Left ventricle myocardium superior (tissue), 1 donor: ENCODE measurements at places on chromosomes 11 and 22.
A peak's percentile ranks its signal among the peaks of the same experiment; 100 is the strongest.

GRCh38 chr11:111193924-111194490, 51.5 kb upstream of the POU2AF2 start:
- DNase-seq = no peak

DNA sequence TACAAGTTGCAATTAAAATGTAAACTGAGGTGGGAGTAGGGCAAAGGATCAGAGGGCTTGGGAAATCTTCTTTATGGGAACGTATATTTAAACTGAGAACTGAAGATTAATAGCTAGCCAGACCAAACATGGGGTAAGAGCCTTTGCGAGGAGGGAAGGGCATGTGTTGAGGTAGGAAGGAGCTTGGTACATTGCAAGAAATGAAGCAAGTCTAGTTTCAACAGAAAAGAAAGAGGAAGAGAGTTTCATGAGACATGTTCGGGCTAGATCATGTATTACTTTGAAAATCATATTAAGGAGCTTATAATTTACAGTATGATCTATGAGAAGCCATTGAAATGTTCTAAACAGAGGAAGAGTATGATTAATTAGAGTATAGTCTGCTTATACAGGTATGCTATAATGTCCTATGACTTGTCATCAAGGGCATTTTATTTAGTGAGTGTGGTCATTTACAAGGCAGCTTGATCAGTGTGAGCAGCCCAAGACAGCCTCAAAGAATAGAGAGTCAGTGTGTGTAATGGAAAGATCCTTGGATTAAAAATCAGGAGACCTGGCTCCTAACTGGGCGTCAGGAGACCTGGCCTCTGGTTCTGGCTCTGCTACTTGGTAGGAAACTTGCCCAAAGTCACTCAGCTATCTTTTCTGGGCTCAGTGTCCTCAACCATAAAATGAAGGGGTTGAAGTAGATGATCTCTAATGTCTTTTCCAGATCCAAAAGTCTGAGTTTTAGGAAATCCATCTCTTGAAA, 10.9 kb downstream of the GAS2 start:
- DNase-seq = no peak

DNA sequence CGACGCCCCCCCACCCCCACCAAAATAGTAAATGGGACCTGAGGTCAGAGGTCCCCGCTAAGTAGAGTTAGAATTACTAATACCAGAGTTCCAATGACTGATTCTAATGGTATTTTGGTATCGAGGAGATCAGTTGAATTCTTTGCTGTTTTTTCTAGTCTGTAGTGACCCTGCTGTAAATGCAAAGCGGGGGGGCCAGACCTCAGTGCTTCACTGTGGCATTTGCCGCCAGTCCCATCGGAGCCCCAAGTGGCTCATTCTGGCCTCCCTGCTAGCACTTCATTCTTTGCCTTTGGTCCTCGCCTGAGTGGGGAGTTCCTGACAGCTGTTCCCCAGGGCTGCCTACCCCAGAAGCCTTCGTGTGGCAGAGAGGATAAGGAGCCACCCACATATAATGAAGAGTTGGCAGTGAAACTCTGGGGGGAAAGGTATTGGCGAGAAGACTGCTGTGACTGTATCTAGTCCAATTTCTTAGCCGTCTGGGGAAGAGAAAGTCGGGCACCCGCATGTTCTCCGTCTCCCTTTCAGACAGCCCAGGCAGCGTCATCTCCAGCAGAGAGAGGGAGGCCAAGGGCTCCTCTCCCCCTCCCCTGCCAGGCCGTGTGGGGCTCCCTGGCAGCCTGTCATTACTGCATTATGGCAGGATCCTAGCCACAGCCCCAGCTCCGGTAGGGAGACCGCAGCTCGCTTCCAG, 19.4 kb upstream of the CABP7 start:
- no peak for DNase-seq

- DNase-seq = peak; percentile 32
Observed at GRCh38 chr11:35303596-35304385, 115.6 kb downstream of the SLC1A2 start.
